Hematopoietic multipotent progenitor cell treated with erythropoietin and hydrocortisone succinate and interleukin-3 and kit ligand, for 15 days (in vitro differentiated cells): ENCODE measurements at places on chromosomes 1 and 21.

GRCh38 chr1:92655197-92655801, 129.6 kb downstream of the EVI5 start:
- DNase-seq, result no peak

DNA sequence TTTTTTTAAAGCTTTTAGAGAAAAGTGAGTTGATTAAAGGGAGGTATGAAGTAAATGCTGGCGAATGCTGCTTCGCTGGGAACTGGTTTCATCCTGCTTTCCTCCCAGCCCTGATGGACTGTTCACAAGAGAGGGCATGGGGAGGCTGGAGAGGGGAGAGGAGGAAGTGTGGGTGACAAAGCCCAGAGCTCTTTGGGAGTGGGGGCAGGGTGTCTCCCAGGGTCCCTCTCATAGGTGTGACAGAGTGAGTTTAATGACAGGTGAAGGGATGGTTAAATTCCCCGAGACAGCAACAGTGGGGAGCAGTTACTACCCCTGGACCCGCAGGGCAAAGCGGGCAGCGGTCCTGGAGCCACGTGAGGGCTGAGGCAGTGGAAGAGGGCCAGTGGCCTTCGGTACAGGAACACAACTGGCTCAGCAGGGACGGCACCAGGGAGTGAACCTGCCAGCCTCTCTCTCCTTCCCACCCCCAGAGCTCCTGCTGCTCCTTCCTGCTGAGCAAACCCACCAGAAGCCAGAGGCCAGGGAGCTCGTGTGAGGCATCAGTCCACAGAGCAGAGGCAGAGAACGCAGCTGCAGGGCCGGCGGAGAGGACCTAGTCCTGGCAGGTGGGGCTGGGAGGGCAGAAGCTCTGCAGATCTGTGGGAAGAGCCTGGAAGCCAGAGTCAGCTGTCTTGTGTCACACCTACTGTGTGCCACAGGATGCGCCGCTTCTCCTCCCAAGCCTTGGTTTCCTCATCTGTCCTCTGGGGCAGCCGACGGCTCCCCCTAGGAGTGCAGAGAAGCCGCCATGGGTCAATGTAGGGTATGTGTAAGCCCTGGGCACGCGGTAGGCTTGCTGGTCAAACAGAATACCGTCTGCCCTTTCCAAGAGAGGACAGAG, 20.9 kb upstream of the LRP8 start:
- DNase-seq, result no peak

- DNase-seq, result no peak
Observed at GRCh38 chr1:25170439-25170838, 61.9 kb downstream of the SYF2 start.

GRCh38 chr1:222898191-222898527, 83.3 kb downstream of the DISP1 start:
- DNase-seq, result no peak

GRCh38 chr21:37074197-37074510, 1.1 kb downstream of the TTC3 start:
- DNase-seq, result no peak

DNA sequence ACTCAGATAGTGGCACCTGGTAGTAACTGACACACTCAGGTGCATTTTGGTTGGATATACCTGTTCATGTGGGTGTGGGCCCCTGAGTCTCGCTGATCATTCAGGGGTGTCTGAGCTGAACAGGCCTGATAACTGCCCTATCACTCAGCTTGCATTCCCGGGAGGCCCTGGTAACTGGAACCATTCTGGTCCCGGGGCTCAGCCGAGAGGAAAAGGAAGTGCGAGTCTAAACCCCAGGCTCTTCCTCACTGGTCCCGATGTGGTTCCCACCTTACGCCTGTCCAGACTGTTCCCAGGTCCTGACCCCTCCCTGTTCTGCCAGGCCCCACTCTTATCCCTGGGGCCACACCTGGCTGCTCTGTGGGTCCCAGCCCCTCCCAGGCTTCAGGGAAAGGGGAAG, 11.7 kb upstream of the CDK18 start:
- no peak for DNase-seq

DNA sequence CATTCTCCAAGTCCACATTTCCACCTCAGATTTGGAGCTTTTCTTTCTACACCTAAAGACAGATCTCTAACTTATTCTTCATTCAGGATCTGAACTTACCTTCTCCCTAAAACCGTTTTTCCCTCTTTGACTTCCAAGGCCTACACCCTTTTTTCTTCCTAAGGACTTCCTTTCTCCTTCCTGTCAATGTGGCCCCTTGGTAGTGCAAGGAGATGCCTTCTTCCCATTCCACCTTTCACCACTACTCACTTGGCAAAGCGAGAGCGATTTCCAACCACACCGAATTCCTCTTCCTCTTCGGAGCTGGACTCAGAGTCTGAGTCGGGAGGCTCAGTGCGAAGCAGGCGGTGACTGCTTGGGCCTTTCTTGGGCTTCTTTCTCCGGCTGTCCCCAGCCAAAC, 1.3 kb downstream of the EFCAB14 start:
- DNase-seq, result no peak

DNA sequence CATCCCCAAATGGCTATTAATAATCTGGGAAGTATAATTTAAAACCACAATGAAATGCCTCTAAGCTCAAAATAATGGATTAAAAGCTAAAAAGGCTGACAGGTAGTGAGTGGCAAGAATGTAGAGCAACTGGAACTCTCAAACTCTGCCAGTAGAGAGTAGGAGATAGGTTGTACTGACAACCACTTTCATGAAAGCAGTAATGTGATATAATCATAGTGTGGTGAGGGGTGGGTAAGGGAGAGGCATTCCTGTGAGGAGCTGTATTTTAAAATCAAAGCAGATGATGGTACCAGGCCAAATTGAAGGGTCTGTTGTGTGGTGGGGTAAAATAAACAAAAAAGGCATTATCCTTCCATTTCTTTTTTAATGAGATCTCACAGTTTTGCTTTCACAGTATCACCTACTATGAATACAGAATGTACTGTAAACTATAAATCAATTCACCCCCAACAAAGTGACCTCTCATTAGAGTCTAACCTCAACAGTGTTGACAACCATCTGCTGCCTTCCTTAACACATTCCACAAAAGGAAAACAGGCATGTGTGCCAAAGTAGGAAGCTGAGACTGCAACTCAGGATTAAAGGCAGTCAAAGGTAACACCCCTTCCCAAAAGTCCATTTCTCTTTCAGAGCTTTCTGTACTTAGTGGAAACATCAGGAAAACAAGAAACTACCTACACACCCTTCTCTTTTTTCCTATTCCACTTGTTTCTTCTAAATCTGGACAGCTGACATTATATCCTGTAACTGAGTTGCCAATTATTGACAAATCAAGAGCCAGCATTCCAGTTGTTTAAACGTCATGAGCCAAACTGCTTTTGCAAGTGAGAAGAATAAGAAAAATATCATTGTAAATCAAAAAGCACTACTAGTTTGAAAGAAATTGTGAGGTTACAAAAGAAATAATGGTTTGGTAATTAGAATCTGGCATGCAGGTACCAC, 130.8 kb downstream of the FAF1 start:
- no peak for DNase-seq

DNA sequence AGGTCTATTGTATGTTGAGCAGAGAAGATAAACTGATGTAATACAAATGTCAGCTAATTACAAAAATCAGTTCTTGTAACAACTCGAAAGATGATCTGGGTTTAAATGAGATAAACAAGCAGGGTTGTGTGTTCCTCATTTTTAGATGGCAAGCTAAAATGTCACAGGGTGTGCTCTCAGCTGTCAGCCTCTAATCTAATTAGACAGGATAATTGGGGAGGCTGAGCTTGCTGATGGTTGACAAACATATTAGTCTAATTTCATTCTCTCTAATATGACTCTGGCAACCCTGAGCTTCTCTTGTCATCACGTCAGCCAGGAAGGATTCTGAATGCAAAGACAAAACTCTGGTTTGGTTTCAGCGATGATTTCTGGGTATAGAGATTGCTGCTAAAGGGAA, 335.3 kb upstream of the KAZN start:
- no peak for DNase-seq

- peak; percentile 89 for DNase-seq
Observed at GRCh38 chr1:36285443-36286101, 20.6 kb upstream of the SH3D21 start.

DNA sequence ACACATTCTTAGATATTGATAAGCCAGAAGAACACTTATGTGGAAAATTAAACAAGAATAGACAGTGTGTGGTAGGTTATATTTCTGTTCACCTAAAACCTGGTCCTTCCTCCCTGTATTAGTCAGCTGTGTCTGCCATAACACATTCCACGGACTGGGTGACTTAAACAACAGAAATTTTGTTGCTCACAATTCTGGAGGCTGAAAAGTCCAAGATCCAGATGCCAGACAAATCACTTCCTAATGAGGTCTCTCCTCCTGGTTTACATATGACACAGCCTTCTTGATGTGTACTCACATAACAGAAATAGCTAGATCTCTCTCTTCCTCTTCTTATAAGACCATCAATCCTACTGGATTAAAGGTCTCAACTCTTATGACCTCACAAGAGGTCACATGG, 25.7 kb downstream of the JMJD4 start:
- DNase-seq, result no peak

- no peak for DNase-seq
Observed at GRCh38 chr1:109314795-109315194, 8.0 kb upstream of the MYBPHL start.

- no peak for DNase-seq
Observed at GRCh38 chr21:35824136-35824535, 236.2 kb downstream of the SETD4 start.

DNA sequence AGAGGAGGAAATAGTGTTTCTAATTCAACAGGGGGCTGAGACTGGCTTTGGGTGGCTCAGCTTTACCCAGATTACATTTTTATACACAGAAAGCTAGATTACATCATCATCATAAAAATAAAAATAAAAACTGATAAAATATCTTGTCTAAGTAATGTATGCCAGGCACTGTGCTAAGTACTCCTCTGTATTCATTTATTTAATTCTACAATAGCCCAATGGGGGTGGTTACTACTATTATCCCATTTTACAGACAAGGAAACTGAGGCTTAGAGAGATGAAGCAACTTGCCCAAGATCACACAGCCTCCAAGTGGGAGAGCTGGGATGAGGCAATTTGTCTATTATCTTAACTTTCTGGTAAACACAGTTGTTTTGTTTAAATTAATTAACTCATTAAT, 62.3 kb upstream of the ECE1 start:
- DNase-seq, result no peak

DNA sequence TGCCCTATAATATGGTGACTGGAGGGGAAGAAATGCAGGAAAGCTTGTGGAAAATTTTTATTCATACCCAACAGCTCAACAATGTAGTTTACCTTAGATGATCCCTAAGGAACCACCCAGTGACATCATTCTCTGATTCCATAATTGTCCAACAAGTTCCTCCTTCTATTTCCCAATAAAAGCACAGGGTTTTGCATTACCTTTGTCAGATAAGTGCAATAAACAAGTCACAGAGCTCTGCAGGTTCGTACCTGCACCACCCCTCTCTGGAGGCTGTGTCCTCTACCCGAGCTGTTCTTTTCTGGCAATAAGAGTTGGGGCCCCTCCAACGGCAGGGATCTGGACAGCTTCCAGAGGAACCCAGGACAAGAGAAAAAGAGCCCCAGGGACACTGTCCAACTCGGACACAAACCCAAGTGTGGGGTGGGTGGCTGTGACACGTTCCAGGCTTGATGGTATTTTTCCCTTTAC, 38.8 kb downstream of the RCAN1 start:
- DNase-seq, result no peak

DNA sequence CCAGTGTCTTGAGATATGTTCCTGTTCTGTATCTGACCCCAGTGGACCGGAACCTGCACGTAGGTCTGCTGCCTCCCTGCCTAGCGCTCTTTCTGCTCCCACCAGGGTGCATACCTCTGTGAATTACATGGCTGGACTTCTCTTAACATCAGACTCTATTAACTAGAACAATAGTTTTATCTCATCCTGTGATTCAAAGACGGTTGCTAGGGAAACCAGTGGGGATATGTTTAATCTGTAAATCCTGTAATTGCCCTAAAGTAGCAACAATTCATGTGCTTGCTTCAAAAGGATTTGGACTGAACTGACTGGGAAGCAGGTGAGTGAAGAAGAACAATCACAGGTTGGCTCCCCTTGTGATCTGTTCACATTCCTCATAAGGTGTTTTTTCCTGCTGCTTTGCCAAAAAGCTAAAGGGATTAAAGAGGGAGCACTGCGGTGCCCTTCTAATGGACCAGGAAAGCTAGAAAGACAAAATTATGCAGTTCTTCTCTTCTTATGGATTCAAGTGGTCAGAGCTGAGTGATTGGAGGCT, 52.7 kb upstream of the DIRAS3 start:
- no peak for DNase-seq

GRCh38 chr1:222047366-222047765, 305.5 kb upstream of the DUSP10 start:
- no peak for DNase-seq

- DNase-seq, result no peak
Observed at GRCh38 chr21:17461582-17461981, 51.3 kb upstream of the CXADR start.

DNA sequence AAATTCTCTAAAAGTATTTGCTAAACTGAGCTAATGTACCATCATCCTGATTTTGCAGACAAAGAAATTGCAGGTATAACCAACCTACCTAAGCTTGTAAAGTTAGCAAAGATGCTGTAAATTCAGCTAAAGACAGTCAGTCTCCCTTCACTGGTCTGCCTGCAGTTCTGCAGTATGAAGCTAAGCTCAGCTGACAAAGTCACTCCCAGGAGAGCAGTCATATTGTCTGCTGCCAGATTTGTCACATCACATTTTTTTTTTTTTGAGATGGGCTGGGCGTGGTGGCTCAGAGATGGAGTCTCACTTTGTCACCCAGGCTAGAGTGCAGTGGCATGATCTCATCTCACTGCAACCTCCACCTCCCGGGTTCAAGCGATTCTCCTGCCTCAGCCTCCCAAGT, 8.9 kb upstream of the CMPK1 start:
- no peak for DNase-seq

- no peak for DNase-seq
Observed at GRCh38 chr1:174204697-174205308, 45.5 kb downstream of the RABGAP1L start.
